Breast epithelium (tissue), 4 donors: ENCODE measurements at places on chromosomes 5 and 9.

DNA sequence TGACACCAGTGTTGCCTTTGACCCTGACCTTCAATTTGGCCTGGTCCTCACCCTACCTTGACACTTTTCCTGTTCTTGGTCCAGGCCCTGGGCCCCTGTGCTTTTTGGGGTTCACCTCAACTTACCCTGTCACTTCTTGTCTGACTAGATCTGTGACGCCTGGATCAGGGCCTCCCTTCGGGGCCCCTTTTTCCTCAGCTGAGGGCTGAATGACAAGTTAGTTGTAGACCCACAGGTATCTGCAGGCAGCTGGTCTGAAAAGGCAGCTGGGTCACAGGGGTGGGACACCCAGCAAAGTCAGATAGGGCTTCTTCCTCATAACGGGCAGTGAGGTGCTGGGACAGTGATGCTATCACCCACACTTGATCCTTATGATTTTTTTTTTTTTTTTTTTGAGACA, 10.0 kb upstream of the MYORG start:
- DNase-seq = no peak
- no peak overlapping the region for H3K4me3 ChIP-seq
- H3K27me3 ChIP-seq = no peaks in the 10 kb centered on the region
- H3K4me1 ChIP-seq = no peaks in the 10 kb centered on the region

- peak overlapping the region; percentile 59 for H3K4me3 ChIP-seq
- no peak for DNase-seq
- no peaks in the 10 kb centered on the region for H3K36me3 ChIP-seq
- H3K27ac ChIP-seq = peak overlapping the region; percentile 31
- no peaks in the 10 kb centered on the region for H3K27me3 ChIP-seq
Measured at GRCh38 chr5:112737070-112737462, 619 bp upstream of the APC start.

DNA sequence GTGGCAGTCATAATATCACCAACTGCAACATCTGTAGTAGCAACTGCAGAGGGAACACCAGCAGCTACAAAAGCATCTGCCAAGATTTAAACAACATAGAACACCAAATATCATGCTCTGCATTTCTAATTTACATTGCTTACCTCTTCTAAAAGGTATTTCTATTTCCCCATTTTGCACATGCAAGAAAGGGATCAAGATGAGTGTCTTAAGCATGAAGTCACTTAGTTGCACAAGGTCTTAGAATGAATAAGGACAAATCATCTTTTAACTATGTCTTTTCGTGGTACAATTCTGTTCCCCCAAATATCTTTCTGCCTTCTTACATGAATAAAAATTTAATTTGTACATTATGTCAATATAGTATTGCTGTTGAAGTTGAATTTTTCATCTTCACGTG, 1746.4 kb downstream of the EFNA5 start:
- H3K27ac ChIP-seq = no peak overlapping the region
- no peaks in the 10 kb centered on the region for H3K4me1 ChIP-seq
- DNase-seq = no peak
- H3K36me3 ChIP-seq = no peaks in the 10 kb centered on the region
- H3K4me3 ChIP-seq = no peak overlapping the region
- H3K27me3 ChIP-seq = no peaks in the 10 kb centered on the region

- H3K27me3 ChIP-seq = no peaks in the 10 kb centered on the region
- H3K4me1 ChIP-seq = no peaks in the 10 kb centered on the region
- H3K27ac ChIP-seq = no peak overlapping the region
- no peak overlapping the region for H3K4me3 ChIP-seq
- no peaks in the 10 kb centered on the region for H3K36me3 ChIP-seq
Measured at GRCh38 chr5:67047160-67047559, 149.4 kb downstream of the CD180 start.

- no peak for DNase-seq
- no peaks in the 10 kb centered on the region for H3K36me3 ChIP-seq
- H3K27me3 ChIP-seq = no peaks in the 10 kb centered on the region
- no peaks in the 10 kb centered on the region for H3K4me1 ChIP-seq
Measured at GRCh38 chr9:72751541-72751940, 201.3 kb downstream of the ALDH1A1 start.

- H3K4me1 ChIP-seq = no peaks in the 10 kb centered on the region
- H3K27ac ChIP-seq = peak overlapping the region; percentile 1
- no peak overlapping the region for H3K4me3 ChIP-seq
- DNase-seq = no peak
- no peaks in the 10 kb centered on the region for H3K27me3 ChIP-seq
Measured at GRCh38 chr5:155530046-155530445, 516.5 kb downstream of the KIF4B start.

- H3K4me3 ChIP-seq = no peak overlapping the region
- H3K4me1 ChIP-seq = no peaks in the 10 kb centered on the region
- no peaks in the 10 kb centered on the region for H3K27me3 ChIP-seq
- no peak for DNase-seq
- H3K36me3 ChIP-seq = no peaks in the 10 kb centered on the region
Measured at GRCh38 chr5:154603953-154604679, 126.1 kb upstream of the HAND1 start.

GRCh38 chr9:3215658-3216057, 310.1 kb downstream of the RFX3 start:
- no peaks in the 10 kb centered on the region for H3K36me3 ChIP-seq
- no peaks in the 10 kb centered on the region for H3K27me3 ChIP-seq
- H3K27ac ChIP-seq = no peak overlapping the region
- H3K4me1 ChIP-seq = no peaks in the 10 kb centered on the region
- H3K4me3 ChIP-seq = no peak overlapping the region
